ENCODE measurements at places on chromosomes 2 and 18. TPM values are rescaled to one million over a fixed set of nuclear protein-coding genes. Genes with fewer than 3 reads are reported as not detected.

DNA sequence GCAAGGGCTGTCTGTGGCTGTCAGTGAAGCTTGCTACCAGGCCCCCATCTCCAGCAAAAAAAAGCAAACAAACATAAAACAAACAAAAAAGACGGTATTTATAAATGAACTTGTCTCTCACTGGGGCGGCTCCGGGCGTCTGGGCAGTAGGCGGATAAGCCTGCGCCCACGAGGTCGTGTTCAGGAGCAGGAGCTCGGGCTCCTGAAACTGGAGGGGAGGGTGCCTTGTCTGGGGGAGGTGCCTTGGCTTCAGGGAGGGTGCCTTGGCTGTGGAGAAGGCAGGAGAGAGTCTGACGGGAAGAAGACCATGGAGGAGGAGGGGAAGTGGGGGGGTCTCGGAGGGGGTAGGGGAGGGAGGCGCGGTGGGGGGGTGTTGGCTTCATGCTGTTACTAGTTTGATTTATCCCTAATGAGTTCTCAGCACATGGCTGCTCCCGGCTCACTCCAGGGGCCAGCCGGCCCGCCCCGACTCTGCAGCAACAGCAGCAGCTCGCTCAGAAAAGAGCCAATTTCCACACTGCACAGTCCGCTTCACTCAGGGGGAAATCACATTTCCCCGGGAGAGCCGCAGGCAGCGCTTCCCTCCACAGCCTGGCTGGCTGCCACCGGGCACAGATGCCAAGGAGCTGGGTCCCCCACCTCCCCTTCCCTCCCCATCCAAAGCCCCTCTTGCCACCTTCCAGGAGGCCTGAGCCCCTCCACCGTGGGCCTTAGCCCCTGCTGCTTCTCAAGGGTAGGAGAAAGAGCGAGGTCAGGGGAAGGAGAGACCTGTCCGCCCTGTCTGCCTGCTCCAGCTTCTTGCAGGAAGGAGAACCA is 38.7 kb downstream of the PSD4 start:
- DNase-seq, result peak; percentile 90

DNA sequence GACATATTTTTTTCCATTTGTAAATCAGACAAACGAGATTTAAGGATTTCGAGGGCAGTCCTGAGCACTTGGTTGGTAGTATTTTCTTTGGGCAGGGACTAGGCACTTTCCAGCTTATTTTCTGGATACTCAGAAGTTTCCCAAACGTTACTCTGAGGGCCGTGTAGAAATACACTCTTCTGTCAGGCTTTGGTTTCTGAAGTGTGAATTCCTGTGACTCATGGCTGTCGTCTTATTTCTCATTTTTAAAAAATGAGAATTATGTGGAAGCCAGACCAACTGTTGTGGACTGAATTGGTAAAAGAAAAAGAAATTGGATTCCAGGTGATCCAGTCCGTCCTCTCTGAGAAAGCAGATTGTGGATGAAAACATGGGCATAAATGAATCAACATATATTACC is 658.6 kb upstream of the FANCL start:
- DNase-seq, result no peak

DNA sequence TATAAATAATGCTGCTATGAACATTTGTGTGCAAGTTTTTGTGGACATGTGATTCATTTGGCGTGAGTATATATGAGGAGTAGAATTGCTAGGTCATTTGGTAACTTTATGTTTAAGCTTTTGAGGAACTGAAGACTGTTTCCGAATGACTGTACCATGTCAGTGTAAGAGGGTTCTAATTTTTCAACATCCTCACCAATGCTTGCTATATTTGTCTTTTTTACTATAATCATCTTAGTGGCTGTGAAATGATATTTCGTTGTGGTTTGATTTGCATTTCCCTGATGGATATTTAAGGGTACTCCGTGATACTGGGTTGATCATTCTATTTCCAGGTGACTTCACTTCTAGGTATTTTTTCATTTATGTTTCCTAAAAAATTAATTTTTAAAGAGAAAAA is 241.1 kb downstream of the BCL2 start:
- DNase-seq, result no peak

DNA sequence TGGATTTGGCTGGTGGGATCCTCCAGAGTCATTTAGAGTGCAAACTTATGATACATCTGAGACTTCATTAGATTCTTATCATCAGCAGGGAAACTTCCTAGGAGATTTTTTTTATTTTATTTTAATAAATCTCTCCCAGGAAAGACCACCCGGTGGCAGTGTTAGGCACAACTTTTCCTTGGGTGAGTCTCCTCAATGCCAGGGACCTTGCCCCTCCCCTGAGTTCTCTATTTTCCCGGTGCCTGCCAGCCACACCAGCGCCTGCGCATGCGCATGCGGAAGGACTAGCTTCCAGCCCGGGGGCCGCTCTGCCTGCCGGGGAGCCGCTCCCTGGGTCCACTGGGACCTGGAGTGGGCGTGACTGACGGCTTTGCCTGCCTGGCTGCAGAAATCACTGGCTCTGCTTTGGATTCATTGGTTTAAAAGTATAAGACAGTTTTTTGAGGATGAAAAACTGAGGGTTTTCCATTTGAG is 86.6 kb downstream of the TMEM182 start:
- peak; percentile 95 for DNase-seq

Gene PAIP2B
- polyA plus RNA-seq, result 10.6 TPM

DNA sequence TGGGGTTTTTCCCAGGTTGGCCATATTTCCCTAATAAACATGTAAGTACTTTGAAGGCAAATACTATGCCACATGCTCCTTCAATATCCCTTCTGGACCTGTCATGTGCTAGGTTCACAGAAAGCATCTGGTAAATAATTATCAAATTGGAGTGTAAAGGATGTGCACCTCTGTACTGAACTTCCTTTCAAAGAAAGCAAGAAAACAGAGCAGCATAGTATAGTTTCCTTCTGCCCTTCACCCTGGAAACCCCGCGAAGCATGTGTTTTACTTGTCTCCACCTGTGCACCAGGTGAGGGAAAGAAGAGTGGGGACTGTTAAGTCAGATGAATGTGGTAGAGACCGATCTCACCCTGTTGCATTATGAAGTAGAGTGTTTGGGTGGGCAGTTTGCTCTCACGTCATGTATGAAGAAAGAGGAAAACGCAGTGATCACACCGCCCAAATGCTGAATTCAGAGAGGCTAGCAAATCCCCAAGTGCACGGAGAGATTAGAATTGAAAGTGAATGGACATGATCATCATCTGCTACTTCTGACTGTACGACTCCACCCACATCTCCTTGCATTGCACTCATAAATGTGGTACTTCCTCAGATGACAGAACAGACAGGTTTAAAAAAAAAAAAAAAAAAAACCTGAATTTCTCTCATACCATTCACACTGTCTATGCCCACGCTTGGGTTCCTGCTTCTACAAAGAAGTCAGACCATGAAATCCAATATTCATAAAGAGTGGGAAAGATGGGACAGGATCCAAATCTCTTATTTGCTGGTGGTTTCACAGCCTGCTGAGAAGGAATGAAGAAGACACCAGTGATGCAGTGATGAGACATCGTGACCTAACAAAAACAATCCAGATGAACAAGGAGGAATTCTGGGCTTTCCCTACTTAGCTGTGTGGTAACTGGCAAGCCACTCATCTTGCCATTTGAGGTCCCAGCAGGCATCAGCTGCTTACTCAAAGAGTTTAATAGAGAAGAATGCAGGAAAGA is 448.6 kb downstream of the BCL11A start:
- no peak for DNase-seq

DNA sequence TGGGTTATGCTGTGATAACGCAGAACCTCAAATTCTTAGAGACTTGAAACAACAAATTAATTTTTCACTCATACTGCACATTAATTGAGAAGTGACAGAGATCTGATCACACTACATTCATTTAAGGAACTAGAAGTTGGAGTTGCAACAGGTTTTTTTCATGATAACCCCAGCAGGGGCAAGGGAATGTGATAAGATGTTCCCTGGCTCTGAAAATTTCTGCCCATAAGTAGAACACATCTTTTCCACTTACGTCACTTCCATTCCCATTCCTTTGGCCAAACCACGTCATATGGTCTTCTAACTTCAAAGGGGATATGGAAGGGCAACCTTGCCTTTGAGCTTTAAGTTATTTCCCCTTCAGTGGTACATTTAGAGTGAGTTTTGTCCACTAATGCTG is 29.7 kb upstream of the PSME4 start:
- no peak for DNase-seq

DNA sequence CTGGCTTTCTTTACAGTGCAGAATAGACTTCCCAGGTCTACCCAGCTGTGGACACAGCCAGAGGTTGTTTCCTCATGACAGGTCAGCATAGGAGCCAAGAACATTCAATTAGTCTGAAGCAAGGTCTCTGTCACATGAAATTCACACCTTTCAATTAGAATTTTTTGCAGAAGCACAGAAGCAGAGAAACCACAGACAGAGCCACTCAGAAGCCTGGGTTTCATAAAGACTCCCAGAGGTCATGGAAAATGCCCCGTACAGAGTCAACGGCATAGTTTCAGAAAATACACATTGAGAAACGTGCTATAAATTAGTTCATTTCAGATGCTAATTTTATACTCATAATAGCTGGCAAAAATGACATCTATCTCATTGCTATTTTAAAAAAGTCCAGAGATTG is 87.0 kb upstream of the TMEM200C start:
- DNase-seq, result no peak

DNA sequence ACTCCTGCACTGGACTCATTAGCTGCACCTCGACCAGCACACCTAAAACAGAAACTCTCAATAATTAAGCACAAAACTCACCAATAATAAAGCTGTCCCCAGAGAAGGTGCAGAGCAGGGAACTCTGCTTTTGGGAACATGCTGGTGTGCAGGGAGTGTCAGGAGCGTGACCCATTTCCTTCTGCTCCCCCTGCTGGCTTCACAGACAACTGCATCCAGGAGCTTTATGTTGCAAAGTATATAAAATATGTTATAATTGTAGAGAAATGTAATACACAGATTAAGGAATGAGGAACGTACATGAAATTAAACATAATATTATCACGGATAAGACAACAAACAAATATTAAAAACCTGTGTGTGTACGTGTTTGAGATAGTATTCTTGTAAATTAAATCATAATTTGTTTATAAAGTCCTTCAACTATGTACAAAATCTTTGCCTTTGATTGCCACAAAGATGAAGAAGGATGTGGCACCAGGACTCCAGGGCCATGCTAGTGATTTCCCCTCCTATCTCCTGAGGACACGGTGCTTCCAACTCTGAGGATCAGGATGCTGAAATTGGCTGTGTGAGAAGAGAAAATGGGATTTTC is 68.6 kb upstream of the MAL start:
- DNase-seq, result no peak

Gene KCNS3
- 4.4 TPM for polyA plus RNA-seq

DNA sequence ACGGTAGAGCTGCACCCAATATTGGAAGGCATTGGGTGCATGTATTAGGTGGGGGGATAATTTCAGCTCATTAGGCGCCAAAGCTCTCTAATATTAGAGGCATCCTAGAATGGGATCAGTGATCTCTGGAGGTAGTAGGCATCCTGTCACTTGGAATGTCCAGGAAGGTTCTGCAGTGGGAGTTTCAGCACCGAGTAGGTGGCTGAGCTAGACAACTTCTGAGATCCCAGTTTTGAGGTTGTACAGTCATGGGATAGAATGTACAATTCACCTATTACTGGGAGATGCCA is 210.9 kb downstream of the MYCN start:
- no peak for DNase-seq

GRCh38 chr2:17803497-17803896 is 12.8 kb upstream of the MSGN1 start:
- DNase-seq, result no peak

DNA sequence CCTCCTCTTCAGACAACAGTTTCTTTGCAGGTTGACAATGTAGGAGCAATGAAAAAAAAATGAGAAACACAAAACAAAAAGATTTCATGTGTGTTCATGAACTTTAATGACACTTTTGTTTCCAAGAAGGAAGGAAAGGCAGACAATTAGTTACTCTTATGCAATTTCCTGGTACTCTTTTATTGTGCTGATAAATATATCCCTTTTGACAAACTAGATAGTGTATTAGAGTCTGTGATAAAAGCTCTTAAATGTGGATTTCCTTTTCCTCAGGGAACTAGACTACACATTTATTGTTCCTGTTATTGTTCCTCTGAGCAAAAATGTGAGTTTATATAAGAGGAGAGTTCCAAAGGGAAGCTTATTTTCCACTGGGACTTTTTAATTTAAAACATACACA is 188.7 kb upstream of the NRXN1 start:
- no peak for DNase-seq

DNA sequence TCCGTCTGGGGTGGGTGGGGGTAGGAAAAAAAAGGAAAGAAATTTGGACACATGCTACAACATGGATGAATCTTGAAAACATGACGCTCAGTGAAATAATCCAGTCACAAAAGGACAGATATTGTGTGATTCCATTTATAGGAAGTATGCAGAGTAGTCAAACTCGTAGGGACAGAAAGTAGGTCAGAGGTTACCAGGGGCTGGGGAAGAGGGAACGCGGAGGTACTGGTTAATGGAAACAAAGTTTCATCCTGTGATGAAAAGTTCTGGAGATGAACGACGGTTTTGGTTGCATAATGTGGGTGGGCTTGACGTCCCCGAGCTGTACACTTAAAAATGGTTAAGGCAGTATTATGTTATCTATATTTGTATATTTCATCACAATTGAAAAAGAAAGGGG is 4.5 kb upstream of the SFTPB start:
- no peak for DNase-seq

GRCh38 chr18:10950876-10951630 is 198.3 kb downstream of the PIEZO2 start:
- DNase-seq, result no peak

DNA sequence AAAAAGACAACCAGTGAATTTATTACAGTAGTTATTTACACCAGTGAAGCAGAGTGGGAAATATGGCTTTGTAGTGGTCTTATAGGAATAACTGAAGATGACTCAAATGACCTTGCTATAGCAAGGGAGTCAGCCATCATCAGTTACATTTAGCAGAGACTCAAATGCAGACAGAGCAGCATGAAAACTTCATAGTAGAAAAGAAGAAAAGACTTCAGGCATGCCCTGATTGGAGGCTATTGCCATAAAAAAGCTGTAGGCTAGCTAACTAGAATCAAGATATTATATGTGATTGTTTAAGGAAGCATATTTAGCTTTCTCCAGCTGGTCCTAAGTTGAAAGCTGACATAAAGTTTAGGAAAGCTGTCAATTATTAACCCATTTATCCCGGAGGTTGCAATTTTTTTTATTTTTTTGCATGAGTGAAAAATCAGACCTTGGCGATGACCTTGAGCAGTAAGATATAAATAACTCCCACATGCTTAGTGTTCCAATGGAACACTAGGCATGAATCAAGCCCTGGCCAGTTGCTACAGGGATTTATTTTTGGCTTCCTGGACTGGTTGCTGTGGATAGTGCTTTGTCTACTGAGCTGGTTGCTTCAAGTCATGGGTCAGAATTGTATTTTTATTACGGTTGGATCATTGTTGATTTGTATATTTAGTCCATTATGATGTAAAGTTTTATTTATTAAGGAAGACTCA is 675.6 kb upstream of the VRK2 start:
- no peak for DNase-seq

- DNase-seq, result no peak
Measured at GRCh38 chr2:80258793-80259192, 45.8 kb downstream of the LRRTM1 start.

- no peak for DNase-seq
Measured at GRCh38 chr18:67672716-67673115, 156.2 kb upstream of the DSEL start.
